Cerebellar nuclear complex (tissue), 1 donor: ENCODE measurements at places on chromosomes 7 and 10.

GRCh38 chr10:45495438-45496152 lies 121.6 kb downstream of the ALOX5 start:
- no peak for DNase-seq

DNA sequence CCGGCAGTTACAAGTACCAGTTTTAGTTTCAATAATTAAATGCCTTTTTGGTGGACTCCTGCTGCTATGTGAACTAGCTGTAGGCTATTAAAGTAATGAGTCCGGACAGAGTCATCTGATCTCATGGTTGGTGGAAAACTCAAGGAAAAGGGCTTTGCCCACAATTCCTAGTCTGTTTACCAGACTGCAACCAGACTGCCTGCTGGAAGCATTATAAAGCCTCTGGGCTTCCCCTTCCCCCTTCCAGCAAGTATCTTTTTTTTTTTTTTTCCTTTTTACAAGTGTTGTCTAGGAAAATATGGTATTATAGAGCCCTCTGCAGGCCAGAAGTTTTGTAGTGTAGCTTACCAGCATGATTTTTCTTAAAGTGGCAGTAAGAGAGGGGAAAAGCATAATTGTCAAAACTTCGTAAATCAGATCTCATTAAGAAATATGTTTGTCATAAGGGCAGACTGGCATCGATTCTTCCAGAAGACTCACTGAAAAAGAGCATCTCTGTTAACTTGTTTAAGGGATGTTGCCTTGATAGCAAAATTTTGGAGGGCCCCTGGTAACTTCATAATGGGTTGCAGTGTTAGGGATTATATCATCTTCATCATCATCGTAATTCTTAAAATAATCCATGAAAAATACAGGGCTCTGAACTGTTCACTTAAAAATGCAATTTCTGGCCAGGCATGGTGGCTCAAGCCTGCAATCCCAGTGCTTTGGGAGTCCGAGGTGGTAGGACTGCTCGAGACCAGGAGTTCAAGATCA lies 181.3 kb downstream of the TAX1BP1 start:
- DNase-seq: no peak

- no peak for DNase-seq
Observed at GRCh38 chr7:55438085-55438756, 73.1 kb downstream of the LANCL2 start.

- DNase-seq: no peak
Observed at GRCh38 chr10:46220187-46220586, 66.6 kb upstream of the ANTXRL start.

GRCh38 chr7:43642897-43643630 lies 60.2 kb downstream of the STK17A start:
- no peak for DNase-seq

GRCh38 chr10:6148251-6148701 lies 54.5 kb upstream of the PFKFB3 start:
- DNase-seq: no peak
